ENCODE measurements at places on chromosomes 5 and 9.
A peak's percentile ranks its signal among the peaks of the same experiment; 100 is the strongest.

GRCh38 chr9:125439434-125440272 lies 178.0 kb downstream of the GAPVD1 start:
- H3K4me3 ChIP-seq = no peak overlapping the region
- DNase-seq = no peak
- no peaks in the 10 kb centered on the region for H3K27me3 ChIP-seq
- H3K36me3 ChIP-seq = peaks cover 3% of the 10 kb centered on the region
- H3K27ac ChIP-seq = no peak overlapping the region

DNA sequence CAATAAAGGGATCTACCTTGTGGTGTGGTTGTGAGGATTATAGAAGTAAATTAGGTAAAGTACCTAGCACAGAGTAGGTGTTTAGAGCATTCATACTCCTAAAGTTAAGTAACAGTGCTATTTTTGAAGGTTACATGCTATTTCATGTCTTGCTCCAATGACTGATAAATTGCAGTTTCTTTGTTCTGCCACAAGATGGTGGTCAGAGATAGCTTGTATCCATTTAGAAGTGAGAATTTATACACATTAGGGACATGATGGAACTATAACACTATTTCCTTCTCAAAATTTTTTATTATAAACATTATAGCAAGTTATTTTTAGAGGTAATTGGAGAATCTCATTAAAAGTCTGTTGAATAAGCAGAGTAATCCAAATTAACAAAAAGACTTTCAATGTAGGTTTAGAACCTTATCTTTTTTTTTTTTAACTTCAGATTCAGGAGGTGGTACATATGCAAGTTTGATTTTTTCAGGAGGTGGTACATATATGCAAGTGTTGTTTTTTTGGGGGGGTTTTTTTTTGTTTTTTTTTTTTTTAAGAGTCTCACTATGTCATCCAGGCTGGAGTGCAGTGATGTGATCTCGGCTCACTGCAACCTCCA lies 17.1 kb downstream of the MTREX start:
- H3K4me1 ChIP-seq = no peaks in the 10 kb centered on the region
- DNase-seq = peak; percentile 74
- H3K36me3 ChIP-seq = no peaks in the 10 kb centered on the region
- no peaks in the 10 kb centered on the region for H3K27me3 ChIP-seq

- no peak overlapping the region for H3K27ac ChIP-seq
- no peaks in the 10 kb centered on the region for H3K4me1 ChIP-seq
- no peaks in the 10 kb centered on the region for H3K27me3 ChIP-seq
- no peaks in the 10 kb centered on the region for H3K36me3 ChIP-seq
- H3K4me3 ChIP-seq = no peak overlapping the region
Measured at GRCh38 chr9:104276709-104277245, 182.7 kb downstream of the SMC2 start.

GRCh38 chr5:140312067-140312790 lies 9.3 kb upstream of the PFDN1 start:
- peak; percentile 87 for DNase-seq
- peak overlapping the region; percentile 69 for H3K27ac ChIP-seq
- no peaks in the 10 kb centered on the region for H3K27me3 ChIP-seq
- peaks cover 17% of the 10 kb centered on the region for H3K4me1 ChIP-seq
- no peak overlapping the region for H3K4me3 ChIP-seq

DNA sequence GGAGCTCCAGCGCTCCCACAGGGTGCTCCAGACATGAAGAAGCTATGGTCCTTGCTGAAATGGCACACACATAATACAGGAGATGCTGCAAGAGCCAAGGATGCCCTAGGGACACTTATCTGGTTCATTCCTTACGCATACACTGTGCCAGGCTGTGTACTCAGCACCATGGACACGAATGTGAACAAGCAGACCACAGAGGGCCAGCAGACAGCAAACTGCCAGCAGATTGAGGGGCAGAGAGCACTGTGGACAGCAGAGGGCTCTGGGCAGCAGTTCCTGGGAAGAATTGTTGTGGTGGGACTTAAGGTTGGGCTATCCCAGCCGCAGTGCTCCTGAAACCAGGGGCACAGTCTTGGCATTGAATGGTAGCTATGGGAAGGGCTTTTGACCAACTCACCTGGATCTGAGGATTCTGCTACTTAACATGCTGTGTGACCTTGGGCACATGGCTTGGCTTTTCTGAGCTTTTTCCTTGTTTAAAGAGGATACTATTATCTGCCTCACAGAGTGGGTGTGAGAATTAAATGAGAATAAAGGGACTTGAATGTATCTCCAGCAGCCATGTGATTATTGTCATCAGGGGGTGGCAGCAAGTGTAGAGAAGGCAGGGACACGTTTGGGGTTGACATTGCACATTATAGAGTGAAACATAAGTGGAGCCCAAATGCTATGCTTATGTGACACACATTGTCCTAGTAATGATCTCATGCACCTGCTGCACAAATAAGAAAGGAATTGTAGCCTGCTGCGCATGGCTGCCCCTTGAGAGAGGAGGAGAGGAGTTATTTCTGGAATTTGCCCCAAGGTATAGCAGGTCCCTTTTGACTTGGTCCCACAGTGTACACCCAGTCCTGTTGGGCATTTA lies 30.1 kb downstream of the PPARGC1B start:
- no peak for DNase-seq
- H3K4me1 ChIP-seq = no peaks in the 10 kb centered on the region
- no peaks in the 10 kb centered on the region for H3K27me3 ChIP-seq
- H3K36me3 ChIP-seq = no peaks in the 10 kb centered on the region
